LHCN-M2 (cell line): ENCODE measurements at places on chromosomes 16 and 17. TPM values are rescaled to one million over a fixed set of nuclear protein-coding genes. Genes with fewer than 3 reads are reported as not detected.

- DNase-seq = no peak
Observed at GRCh38 chr17:41153856-41154255, 4.2 kb upstream of the KRTAP4-5 start.

GRCh38 chr17:80468781-80469493 lies 7.5 kb downstream of the NPTX1 start:
- no peak for DNase-seq

- no peak for DNase-seq
Observed at GRCh38 chr17:2852221-2852620, 56.0 kb downstream of the RAP1GAP2 start.

- peak; percentile 57 for DNase-seq
Observed at GRCh38 chr16:48531011-48531962, 78.7 kb downstream of the N4BP1 start.

- DNase-seq = no peak
Observed at GRCh38 chr17:17157041-17157440, 49.1 kb downstream of the PLD6 start.

ADAM11 gene
- 0.26 and 0.40 TPM in 2 replicates for total RNA-seq

MYH8 gene
- 0.11 TPM in 1 of 2 replicates, not detected in the other for total RNA-seq

GRCh38 chr16:35398180-35398579 lies 1938.8 kb downstream of the TP53TG3F start:
- DNase-seq = no peak

CPSF4L gene
- total RNA-seq = not detected in 2 replicates

GRCh38 chr17:17526369-17526768 lies 30.2 kb upstream of the RASD1 start:
- DNase-seq = no peak

DNA sequence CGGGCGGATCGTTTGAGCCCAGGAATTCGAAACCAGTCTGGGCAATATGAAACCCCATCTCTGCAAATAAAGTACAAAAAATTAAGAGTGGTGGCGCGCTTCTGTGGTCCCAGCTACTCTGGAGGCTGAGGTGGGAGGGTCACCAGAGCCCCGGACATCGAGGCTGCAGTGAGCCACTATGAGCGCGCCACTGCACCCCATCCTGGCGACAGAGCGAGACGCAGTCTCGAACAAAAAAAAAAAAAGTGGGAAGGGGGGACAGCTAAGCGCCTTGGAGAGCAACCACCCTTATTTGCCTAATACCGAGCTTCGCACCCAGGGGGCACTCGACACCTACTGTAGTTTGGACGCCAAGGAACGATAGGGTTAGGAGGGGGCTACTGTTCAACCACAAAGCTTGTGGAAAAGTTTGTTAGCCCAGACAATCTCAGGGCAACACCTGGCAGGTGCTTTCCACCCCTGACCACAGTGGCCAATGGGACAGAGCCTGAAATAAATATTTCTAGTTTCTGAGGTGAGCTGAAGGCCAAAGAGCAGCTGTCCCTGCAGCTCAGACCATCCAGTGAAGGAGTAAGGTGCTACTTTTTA lies 847 bp upstream of the PSMC3IP start:
- peak; percentile 74 for DNase-seq

GRCh38 chr17:47276444-47276843 lies 22.8 kb downstream of the ITGB3 start:
- no peak for DNase-seq

GRCh38 chr16:21026846-21027245 lies 123.8 kb downstream of the DNAH3 start:
- no peak for DNase-seq

GRCh38 chr17:77256710-77257109 lies 115.9 kb downstream of the SEC14L1 start:
- no peak for DNase-seq

TMEM220 gene
- 2.4 and 4.8 TPM in 2 replicates for total RNA-seq

TBX2 gene
- 5.6 and 7.5 TPM in 2 replicates for total RNA-seq

PPP1R27 gene
- total RNA-seq = 1.0 TPM in 1 of 2 replicates, not detected in the other
